ENCODE measurements at places on chromosomes 12 and 14.

DNA sequence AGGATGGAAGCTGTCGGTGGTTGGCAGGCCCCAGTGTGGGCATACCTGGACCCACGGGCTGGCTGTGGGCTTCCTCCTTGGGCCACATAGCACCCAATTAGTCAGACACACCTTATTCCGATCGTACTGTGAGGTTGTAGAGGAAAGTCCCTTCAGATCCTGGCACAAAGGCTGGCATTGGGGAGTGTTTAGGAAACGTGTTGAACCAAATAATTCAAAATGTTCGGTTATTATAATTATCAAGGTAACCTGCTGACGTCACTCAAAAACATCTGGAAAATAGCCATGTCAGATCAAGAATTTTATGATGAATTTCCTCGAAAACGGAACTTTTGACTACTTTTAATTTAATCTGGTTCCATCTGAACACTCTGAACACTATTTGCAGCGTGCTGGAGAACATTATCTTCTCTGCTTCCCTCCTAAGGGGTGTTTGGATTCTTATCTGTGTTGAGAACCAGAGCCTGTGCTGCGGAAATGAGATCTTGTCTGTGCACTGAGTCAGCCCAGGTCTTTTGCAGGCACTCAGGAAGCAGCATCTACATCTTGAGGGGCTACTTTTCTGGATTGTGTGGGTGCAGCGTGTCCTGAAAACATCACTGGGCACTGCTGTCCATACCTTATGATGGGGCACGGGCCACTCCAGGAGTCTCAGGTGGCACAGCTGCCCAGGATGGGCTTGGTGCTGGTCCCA, 100.3 kb downstream of the SLC25A47 start:
- no peak for DNase-seq

DNA sequence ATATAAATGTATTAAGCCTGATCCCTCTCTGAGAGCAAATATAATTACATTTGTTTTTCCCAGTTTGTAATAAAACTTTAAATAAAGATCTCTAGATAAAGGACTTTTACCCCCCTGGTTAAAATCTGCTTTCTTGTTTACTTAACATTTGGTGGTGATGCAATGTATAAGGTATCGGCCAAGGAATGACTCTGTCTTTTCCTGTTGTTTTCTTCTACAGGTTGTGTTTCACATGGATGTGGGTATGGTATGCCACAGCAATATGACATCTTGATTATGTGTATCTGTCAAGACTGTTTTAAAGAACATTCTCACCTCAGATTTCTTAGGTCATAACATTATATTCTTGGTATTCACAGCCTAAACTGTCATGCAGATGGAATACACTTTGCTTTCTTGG, 210.6 kb upstream of the NOVA1 start:
- DNase-seq, result no peak

DNA sequence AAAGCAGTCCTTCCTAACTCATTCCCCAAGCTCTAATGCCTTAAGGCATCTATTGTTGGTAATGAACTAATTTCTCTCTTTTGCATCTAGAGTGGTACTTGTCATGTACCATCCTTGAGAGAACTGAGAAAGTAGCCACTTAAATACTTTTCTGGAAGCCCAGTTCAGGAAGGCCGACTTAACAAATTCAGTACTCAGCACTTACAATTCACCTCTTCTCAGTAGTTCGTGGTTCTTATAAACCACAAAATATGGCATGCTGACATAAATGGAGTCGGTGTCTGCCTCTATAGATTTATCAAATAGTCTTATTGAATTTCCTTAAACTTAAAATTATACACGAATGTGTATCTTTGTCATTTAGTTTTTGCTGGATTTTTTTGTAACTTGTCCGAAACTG, 9.4 kb upstream of the COCH start:
- no peak for DNase-seq

DNA sequence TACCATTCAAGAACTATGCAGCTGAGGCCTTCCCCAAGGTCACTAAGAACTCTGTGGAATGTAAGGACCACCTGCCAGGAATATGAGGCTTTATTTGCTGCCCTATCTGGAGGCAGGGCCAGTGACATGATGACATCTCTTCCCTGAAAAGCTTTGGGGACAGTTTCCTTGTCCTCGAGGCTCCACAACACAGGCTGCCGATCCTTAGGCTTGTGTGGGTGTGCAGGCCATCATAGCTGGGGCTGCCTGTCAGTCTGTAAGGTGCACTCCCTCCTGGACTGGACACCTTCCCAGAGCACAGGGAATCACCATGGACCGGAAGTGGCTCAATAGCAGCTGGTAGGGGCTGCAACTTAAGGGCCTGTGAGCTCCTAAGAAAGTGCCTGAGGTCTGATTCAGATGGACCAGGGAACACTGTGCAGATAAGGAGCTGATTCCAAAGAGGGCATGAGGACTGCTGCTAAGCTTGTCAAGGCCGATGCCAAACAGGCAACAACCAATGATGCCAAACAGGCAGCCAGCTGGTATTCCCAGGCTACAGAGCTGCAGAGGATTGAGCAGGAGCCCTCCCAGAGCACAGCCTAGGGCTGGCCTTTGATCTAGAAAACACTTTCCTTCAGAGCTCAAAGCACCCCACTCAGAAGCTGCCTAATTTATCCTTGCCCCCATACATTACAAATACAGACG, 84.3 kb downstream of the CRACR2A start:
- no peak for DNase-seq

GRCh38 chr12:182381-182892, 31.5 kb downstream of the SLC6A12 start:
- peak; percentile 53 for DNase-seq

GRCh38 chr14:23931721-23932289, 21.8 kb upstream of the DHRS4 start:
- DNase-seq, result no peak

GRCh38 chr14:101620031-101620788, 58.9 kb downstream of the DIO3 start:
- peak; percentile 60 for DNase-seq

- no peak for DNase-seq
Measured at GRCh38 chr12:89674326-89674942, 34.2 kb downstream of the ATP2B1 start.

GRCh38 chr12:5154091-5154490, 110.4 kb downstream of the KCNA5 start:
- DNase-seq, result peak; percentile 28

GRCh38 chr14:103259801-103260628, 74.0 kb upstream of the EIF5 start:
- DNase-seq, result no peak

- DNase-seq, result no peak
Measured at GRCh38 chr12:131250028-131250950, 296.6 kb downstream of the ADGRD1 start.

GRCh38 chr12:31387466-31387865, 61.5 kb upstream of the SINHCAF start:
- DNase-seq, result no peak

DNA sequence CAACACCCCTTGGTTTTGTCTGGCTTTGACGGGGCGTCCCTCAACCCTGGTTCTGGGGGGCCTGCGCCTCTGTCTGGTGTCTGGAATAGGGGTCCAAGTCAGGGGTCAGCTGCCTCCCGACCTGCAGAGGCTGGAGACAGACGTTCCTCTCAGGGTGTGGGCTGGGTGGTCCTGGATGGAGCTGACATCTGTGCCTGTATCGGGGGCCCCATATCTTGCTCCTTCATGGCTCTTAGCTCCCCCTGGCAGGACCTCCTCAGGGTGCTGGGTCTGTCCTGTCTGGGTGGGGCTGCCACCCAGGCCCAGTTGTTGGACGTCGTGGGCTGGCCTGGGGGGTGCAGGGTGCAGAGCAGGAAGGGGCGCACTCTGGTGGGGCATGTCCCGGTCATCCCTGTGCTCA, 374.8 kb downstream of the TMEM121 start:
- DNase-seq, result no peak

DNA sequence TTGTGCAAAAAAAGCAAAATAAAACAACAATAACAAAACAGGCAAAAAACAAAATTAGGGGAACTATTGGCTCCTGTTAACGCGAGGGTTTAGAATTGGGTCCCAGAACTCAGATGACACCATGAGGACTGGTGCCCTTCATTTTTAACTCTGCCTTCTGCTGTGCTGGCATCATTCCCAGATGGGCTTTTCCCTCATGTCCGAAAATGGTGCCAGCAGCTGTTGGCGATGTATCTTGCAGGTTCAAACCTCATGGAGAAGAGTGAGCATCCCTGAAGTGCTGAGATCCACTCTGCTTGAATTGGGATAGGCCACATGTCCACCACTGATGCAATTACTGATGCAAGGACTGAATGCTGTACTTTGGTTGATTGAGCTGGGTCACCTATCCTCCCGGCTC, 61.1 kb downstream of the MYRFL start:
- DNase-seq, result no peak

DNA sequence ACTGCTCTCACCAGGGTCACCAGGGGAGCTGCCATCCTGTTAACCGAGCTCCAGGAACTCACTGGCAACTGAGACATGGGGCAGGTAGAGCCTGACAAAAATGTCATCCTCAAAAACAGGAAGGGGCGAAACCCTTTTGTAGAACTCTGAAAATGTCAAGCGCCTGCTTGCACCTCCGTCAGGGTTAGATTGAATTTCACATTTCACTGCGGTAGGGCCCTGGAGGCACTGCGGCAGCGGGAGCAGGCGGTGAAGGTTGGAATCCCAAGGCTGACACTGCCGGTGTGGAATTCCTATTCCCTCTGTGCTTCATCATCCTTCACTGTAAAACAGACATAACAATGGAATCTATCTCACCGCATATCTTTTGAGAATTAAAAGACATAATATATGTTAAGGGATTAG, 142.8 kb upstream of the TMCC3 start:
- DNase-seq, result no peak

Measured in left lung (tissue), 14 donors.